H54 (cell line): ENCODE measurements at places on chromosomes 11 and 22.

DNA sequence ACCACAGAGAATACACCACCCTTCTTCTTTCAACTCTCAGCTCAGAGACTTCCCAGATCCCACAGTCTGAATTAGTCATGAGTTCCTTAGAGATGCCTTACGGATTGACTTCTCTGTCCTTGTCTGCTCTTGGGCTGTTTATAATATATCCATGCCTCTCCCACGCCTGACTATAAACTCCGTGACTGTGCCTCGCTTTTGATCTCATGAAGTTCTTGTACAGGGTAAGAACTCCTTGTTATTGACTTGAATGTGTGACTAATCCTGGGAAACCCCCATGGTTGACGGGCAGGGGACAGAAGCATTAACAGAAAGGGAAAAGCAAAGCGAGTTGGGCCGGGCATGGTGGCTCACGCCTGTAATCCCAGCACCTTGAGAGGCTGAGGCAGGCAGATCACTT lies 62.4 kb upstream of the POU2AF1 start:
- no peak for DNase-seq

DNA sequence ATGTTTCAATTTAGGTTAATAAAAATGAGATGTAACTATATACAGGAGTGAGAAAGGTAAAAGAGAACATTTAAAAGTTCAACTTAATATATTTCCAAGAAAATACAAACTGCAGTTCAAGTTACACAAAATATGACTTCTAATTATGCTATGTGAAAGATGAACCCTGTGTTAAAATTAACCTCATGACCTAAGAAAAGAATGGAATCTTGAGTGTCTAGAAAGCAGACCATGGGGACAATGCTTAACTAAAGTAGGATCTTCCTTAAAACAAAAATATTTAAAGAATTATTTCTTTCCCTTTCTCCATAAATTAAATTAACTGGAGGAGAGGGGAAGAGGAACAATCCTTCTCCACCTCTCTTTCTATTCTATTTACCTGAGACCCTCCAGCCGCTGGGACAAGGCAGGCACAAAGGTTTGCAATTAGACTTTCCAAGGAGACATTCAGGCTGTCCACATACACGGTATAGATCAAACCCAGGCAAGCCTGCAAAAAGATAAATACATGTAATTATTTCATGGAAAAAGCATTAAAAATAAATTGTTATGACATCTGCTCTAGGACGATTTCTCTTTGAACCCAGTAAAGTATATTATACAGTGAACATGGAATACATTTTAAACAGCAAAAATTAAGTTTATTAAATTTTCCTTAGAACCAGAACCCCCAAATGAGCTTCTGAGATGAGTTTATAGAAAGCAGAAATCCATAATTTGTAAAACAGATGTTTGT lies 264.5 kb downstream of the SBF2 start:
- no peak for DNase-seq

DNA sequence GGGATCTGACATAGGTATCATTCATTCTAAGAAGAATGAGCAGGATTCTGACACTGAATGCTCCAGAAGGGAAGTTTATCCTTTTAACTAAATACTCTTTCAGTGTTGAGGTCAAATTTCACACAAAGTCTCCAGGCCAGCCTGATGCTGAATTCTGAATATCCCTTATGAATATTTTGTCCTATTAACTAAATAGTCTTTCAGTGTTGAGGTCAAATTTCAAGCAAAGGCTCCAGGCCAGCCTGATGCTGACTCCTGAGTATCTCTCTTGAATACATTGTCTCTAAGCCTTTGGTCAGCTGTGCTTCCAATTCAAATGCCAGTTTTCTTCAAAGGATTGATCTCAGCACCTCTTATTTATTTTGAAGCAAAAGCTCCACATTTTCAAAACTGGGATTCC lies 676.8 kb downstream of the NTM start:
- no peak for DNase-seq

- no peak for DNase-seq
These were observed 17.5 kb downstream of the CTTN start for GRCh38 chr11:70415642-70416395.
